CD4-positive, alpha-beta T cell (primary cell): ENCODE measurements at places on chromosomes 7 and 10.
A peak's percentile ranks its signal among the peaks of the same experiment; 100 is the strongest.

DNA sequence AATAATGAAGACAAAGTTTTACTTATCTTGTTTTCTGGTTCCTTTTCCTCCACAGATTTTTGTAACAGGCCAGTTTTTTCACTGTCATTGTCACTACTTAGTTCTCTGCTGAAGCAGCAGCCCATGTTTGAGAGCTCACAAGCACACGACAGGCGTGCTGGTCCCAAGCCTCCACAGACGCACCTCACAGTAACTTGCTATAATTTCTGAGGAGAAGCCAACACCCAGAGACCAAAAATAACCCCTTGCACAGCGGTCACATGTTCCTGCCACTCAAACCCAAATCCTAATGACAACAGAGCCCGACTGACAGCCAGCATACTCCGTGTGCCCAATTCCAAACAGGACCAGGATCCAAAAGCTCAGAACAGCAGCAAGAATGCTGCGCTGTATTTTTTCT, 58.5 kb downstream of the LARP4B start:
- H3K36me3 ChIP-seq, result peaks cover 32% of the 10 kb centered on the region
- H3K27me3 ChIP-seq, result no peaks in the 10 kb centered on the region
- DNase-seq, result no peak
- no peak overlapping the region for H3K4me3 ChIP-seq
- no peaks in the 10 kb centered on the region for H3K4me1 ChIP-seq

DNA sequence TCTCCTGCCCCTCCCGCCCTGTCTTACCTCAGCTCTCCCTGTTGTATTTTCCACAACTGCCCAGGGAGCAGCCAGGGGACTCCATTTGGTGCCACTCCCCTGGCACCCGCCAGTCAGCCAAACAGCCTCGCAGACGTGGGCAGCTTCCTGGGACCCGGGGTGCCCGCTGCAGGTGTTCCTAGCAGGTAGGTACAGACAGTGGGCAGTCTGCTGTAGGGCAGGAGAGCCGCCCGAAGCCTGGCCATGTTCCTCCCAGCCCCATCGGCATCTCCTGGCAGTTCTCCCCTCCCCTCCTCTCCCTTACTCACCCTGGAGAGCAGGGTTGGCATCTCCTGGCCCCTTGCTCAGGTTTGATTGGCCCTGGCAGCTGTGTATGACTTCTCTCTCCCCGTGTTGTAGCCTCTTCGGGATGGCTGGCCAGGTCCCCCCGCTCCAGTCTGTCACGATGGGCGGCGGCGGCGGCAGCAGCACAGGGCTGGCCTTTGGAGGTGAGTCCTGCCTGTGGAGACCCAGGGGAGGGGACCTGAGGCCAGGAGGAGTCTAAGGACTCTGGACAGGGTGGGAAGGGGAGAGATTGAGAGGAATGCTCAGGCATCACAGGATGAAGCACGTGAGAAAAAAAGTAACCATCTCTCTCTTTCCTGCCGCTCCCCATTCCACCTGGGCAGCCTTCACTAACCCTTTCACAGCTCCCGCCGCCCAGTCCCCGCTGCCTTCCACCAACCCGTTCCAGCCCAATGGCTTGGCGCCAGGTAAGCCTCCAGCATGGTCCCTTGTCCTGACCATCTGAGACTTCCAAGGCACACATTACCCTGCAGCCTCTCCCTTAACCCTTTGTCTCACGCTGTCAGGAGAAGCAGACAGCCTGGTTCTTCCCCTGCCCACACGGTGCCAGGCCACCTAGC, 11.3 kb downstream of the SAP25 start:
- no peak overlapping the region for H3K27ac ChIP-seq
- H3K27me3 ChIP-seq, result no peaks in the 10 kb centered on the region
- peaks cover 21% of the 10 kb centered on the region for H3K4me1 ChIP-seq
- H3K4me3 ChIP-seq, result no peak overlapping the region
- DNase-seq, result no peak

DNA sequence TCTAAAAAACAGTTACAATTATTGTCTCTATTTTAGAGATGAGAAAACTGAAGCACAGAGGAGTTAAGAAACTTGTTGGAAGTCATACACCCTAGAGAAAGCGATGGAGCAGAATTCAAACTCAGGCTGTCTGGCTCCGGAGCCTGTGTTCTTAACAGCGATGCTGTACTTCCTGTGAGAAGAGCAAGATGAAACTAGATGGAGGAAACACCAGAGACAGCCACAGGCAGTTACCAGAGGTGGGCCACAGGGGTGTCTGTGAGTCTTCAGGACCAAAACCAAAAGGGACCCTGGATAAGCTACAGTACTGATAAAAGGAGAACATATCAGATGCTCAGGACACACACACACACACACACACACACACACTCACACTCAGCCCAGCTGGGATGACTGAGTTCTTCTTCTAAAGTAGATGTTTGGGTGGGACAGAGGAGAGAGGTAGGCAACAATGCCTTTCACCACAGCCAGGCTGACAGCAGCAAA, 289.2 kb downstream of the FZD1 start:
- no peaks in the 10 kb centered on the region for H3K4me1 ChIP-seq
- H3K27me3 ChIP-seq, result no peaks in the 10 kb centered on the region
- no peaks in the 10 kb centered on the region for H3K36me3 ChIP-seq
- no peak overlapping the region for H3K4me3 ChIP-seq
- no peak for DNase-seq

DNA sequence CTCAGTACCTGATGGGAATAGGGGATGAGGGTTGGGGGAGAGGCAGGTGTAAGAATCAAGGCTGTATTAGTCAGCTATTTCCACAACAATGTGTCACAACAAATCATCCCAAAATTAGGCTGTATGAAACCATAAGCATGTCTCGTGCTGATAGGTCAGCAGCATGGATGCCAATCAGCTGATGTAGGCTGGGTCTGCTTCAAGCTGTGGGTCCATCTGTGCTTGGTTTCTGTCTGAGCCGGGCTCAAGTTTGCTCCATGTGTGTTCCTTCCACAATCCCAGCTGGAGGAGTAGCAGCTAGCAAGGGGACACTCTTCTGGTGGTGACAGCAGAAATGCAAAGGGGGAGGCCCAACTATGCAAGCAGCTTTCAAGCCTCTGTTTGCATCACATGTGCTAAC, 97.9 kb upstream of the ZNF746 start:
- H3K27ac ChIP-seq, result no peak overlapping the region
- no peak overlapping the region for H3K4me3 ChIP-seq
- H3K27me3 ChIP-seq, result no peaks in the 10 kb centered on the region
- no peak for DNase-seq
- peaks cover 48% of the 10 kb centered on the region for H3K36me3 ChIP-seq
- H3K4me1 ChIP-seq, result peaks cover 13% of the 10 kb centered on the region

DNA sequence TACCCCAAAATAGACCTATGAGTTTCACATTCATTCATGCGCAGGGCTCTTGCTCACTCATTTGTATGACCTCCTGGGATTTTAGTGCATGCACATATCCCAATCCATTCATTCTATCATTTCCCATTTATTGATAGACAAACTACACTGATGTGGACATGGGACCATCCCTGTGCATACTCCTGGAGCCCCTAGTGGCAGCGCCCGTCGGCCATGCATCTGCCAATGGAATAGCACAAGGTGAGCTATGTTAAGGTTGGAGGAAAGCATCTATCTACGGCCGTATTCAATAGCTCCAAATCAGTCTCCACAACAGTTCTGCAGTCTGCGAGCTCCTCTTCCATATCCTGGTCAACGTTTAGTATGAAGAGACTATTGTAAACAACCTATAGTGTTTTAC, 31.7 kb upstream of the FIGNL1 start:
- no peak for DNase-seq
- no peak overlapping the region for H3K4me3 ChIP-seq
- no peaks in the 10 kb centered on the region for H3K4me1 ChIP-seq
- no peak overlapping the region for H3K27ac ChIP-seq
- no peaks in the 10 kb centered on the region for H3K36me3 ChIP-seq

GRCh38 chr7:140235114-140235513, 58.3 kb upstream of the KDM7A start:
- no peaks in the 10 kb centered on the region for H3K36me3 ChIP-seq
- peaks cover 19% of the 10 kb centered on the region for H3K4me1 ChIP-seq
- no peak overlapping the region for H3K27ac ChIP-seq
- H3K27me3 ChIP-seq, result no peaks in the 10 kb centered on the region

- H3K36me3 ChIP-seq, result no peaks in the 10 kb centered on the region
- H3K27ac ChIP-seq, result no peak overlapping the region
- no peaks in the 10 kb centered on the region for H3K27me3 ChIP-seq
- H3K4me1 ChIP-seq, result no peaks in the 10 kb centered on the region
- DNase-seq, result no peak
Observed at GRCh38 chr10:75350791-75351190, 50.8 kb downstream of the ZNF503 start.

- H3K4me1 ChIP-seq, result no peaks in the 10 kb centered on the region
- no peaks in the 10 kb centered on the region for H3K27me3 ChIP-seq
- no peak overlapping the region for H3K27ac ChIP-seq
- no peak for DNase-seq
- no peak overlapping the region for H3K4me3 ChIP-seq
Observed at GRCh38 chr7:52682993-52683392, 352.4 kb upstream of the POM121L12 start.

DNA sequence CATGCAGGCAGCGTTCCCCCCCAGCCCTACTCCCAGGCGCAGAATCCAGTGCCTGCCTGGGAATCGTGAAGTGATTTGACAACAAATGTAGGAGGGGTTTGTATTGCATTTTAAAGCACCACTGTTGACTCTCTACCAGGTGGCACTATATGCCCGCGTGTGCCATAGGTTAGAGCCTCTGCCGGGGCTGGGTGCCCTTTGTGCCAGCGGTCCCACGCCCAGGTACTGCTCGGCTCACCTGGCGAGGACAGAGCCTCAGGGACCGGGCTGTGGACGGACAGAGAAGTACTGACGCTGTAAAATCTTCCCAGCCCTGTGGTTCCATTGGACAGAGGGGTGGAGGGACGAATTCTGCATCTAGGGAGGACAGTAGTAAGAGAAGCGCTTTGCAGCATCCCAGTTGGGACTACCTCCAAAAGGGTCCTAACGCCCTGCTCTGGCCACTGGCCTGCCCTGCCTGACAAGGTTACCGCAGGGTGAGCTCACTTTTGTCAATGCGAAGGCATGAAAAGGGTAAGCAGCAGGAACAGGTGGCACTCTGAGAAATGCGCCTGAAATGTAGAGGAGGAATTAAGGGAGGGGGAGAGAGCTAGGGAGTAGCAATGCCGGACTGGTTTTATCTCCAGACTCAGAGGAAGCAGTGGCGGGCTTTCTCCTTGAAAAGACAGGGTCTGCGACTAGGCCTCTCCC, 788 bp upstream of the CACNA2D1 start:
- peaks cover 24% of the 10 kb centered on the region for H3K27me3 ChIP-seq
- no peaks in the 10 kb centered on the region for H3K36me3 ChIP-seq

DNA sequence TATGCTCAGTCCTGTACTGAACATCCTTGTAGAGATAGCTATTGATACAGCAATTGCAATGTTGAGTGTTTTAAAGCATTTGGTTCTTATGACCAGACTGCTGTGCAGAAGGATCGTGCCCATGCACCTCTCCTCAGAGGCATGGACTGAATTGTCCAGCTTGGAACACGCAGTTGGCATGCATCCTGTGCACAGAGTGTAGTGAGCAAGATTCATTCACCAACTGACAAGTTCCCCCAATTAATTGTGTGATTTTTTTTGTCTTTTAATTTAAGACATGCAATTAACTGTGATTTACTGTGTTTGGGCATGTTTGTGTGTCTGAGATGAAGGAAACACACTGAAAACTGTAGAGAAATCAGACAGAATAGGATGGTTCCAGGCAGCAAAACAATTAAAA, 323.7 kb downstream of the CDK14 start:
- H3K27ac ChIP-seq, result no peak overlapping the region
- H3K36me3 ChIP-seq, result no peaks in the 10 kb centered on the region
- no peak for DNase-seq
- no peaks in the 10 kb centered on the region for H3K27me3 ChIP-seq
- H3K4me1 ChIP-seq, result no peaks in the 10 kb centered on the region

DNA sequence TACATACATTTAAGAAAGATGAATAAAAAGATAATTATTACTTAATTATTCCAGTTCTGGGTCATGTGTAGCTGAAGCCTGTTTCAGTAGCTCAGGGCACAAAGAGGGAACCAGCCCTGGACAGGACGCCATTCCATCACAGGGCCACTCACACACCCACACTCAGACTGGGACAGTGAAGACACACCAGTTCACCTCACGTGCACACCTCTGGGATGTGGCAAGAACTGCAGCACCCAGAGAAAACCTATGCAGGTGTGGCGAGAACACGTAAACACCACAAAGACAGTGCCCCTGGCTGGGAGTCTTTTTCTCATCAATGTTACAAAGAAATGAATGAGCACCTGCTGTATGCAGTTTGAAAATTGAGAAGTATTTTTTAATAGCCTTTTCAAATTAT, 1.6 kb upstream of the IDI1 start:
- peak overlapping the region; percentile 96 for H3K27ac ChIP-seq
- no peaks in the 10 kb centered on the region for H3K27me3 ChIP-seq
- no peak overlapping the region for H3K4me3 ChIP-seq
- peaks cover 41% of the 10 kb centered on the region for H3K4me1 ChIP-seq
- peak; percentile 69 for DNase-seq

DNA sequence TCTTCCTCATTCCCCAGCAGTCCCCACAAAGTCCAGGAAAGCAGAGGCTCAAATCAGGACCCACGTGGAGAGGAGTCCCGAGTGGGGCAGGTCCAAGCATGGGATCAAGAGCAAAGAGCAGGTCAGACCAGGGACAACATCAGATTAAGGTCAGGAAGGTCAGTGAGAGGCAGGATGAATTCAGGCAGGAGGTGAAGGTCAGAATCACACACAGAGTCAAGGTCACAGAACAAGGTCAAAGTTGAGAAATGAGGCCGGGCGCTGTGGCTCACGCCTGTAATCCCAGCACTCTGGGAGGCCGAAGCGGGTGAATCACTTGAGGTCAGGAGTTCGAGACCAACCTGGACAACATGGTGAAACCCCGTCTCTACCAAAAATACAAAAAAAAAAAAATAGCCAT, 2.3 kb downstream of the MYL10 start:
- H3K27me3 ChIP-seq, result peaks cover 5% of the 10 kb centered on the region
- no peaks in the 10 kb centered on the region for H3K4me1 ChIP-seq
- no peak overlapping the region for H3K27ac ChIP-seq
- no peaks in the 10 kb centered on the region for H3K36me3 ChIP-seq
- no peak overlapping the region for H3K4me3 ChIP-seq

GRCh38 chr7:106127984-106128780, 16.1 kb upstream of the SYPL1 start:
- H3K27ac ChIP-seq, result no peak overlapping the region
- H3K4me3 ChIP-seq, result no peak overlapping the region
- DNase-seq, result no peak
- H3K36me3 ChIP-seq, result no peaks in the 10 kb centered on the region
- no peaks in the 10 kb centered on the region for H3K4me1 ChIP-seq

DNA sequence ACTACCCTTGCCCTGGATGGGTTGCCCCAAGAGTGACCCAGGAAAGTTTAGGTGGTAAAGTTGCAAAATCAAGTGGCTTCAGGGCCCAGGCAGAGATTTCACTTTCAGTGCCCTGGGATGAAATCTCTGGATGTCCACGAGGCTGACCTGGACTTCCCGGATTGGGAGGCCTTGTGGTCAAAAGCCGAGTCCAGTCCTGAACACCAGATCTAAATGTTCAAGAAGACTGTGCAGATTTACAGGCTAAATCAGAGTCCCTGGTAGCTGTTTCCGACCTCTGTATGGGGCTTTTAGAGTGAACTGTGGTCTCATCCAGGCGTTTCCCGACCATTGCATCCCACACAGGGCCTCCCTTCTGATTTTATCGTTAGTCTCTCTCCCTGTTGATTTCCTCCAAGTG, 95.3 kb downstream of the WDR11 start:
- DNase-seq, result no peak
- no peak overlapping the region for H3K4me3 ChIP-seq
- no peaks in the 10 kb centered on the region for H3K36me3 ChIP-seq
